ENCODE measurements at places on chromosomes 6 and 20.
A peak's percentile ranks its signal among the peaks of the same experiment; 100 is the strongest.

- no peak for DNase-seq
Observed at GRCh38 chr6:145953200-145953599, 11.0 kb downstream of the SHPRH start.

- no peak for DNase-seq
Observed at GRCh38 chr6:19597809-19598320, 239.3 kb upstream of the ID4 start.

DNA sequence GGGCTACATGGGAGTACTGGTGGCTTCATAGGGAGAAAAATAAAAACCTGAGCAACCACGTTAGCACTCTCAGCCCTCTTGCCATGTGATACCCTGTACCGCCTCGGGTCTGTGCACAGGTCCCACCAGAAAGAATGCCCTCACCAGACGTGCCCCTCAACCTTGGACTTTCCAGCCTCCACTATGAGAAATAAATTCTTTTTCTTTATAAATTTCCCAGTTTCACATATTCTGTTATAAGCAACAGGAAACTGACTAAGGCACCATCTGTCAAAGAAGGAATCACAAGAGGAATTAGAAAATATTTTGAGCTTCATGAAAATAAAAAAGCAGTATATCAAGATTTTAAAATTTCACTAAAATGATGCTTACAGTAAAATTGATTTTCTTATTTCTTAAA is 168.4 kb upstream of the BMP5 start:
- DNase-seq, result no peak

GRCh38 chr6:68127074-68127473 is 508.0 kb upstream of the ADGRB3 start:
- DNase-seq, result no peak

- DNase-seq, result no peak
Observed at GRCh38 chr6:36968266-36968977, 13.9 kb downstream of the PI16 start.

DNA sequence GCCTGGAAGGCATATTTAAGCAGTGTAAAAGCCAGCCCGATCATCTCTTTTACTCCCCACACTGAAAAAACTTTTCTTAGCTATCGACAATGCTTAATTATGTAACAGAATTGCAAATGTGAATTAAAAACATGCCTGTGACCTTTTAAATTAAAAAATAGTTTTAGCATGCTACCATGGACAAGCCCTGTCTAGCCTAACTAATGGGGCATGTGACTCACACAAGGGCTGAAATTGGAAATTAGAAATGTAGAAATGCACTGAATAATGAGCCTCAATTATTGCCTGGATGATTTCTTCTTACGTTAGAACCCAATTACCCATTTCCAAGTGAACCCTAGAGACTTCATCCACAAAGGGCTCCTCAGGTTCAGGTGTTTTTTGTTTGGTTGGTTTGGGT is 82.7 kb downstream of the SIM1 start:
- DNase-seq, result no peak

- DNase-seq, result peak; percentile 81
Observed at GRCh38 chr6:106084989-106085691, 996 bp upstream of the PRDM1 start.

- peak; percentile 80 for DNase-seq
Observed at GRCh38 chr6:157647261-157647915, 175.7 kb upstream of the SNX9 start.

GRCh38 chr6:26022132-26022472 is 59.5 kb downstream of the TRIM38 start:
- DNase-seq, result peak; percentile 75

GRCh38 chr20:59152559-59153354 is 10.9 kb upstream of the ZNF831 start:
- no peak for DNase-seq

DNA sequence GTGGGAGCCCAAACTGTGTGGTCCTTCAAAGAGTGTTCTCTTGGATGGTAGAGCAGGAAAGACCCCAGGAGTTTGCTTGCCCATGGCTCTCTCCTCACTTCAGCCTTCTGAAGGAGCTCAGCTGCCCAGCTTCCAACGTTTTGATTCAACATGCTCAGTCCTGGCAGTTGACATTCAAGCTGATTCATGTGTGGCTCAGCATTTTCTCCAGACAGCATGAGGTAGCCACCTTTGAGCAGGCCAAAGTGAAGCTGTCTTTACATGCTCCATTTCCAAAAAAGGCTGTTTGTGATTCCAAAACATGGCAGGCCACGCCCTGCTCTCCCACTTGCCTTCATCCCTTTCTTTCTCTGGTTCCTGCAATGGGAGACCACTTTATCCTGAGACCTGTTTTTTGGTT is 280.2 kb downstream of the TBC1D7 start:
- no peak for DNase-seq

DNA sequence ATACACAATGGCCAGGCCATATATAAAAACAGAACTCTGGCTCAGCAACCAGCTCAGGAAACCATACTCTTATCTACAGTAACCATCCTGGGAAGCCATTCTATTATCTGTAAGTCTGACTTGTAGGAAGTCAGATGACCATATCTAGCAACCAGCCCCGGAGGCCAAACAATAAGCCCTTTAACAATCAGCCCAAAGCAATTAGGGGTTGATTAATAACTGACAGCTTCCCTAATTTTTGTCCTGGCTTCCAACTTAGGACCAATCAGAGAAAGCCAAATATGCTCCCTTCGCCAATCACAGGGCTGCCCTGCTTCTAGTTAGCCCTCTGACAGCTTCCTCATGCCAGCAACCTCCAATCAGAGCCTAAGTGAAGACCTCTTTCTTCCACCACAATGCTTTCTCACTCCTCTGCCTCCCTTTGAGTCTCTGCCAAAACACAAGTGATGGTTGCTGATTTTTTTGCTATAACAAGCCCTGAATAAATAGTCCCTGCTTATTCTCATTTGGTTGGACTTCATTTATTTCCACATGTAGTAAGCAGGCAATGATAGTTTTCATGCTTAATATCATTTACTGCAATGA is 37.8 kb upstream of the STXBP5 start:
- peak; percentile 36 for DNase-seq

- DNase-seq, result no peak
Observed at GRCh38 chr6:14789996-14790395, 455.9 kb upstream of the JARID2 start.

DNA sequence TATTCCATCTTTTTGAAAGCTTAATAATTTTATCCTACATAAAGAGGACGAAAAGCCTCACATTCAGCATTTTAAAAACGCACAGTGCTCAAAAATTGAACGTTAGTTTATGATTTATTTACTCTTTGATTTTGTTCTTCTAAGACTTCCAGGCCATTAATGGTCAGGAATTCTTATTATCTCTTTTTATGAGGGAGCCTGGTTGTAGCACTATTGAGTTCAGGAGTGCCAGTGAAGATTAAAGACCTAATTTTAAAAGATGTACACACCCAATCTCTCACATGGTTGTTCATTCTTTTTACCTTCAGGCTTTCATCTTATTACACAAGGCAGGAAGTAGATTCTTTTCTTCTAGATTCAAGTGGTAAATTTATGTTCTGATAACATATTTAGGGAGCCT is 68.6 kb downstream of the HDDC2 start:
- DNase-seq, result no peak

- no peak for DNase-seq
Observed at GRCh38 chr6:42871711-42872110, 7.7 kb upstream of the RPL7L1 start.

GRCh38 chr20:64258071-64258823 is 2.7 kb downstream of the PCMTD2 start:
- DNase-seq, result no peak

GRCh38 chr6:5946181-5946580 is 60.5 kb downstream of the NRN1 start:
- no peak for DNase-seq

DNA sequence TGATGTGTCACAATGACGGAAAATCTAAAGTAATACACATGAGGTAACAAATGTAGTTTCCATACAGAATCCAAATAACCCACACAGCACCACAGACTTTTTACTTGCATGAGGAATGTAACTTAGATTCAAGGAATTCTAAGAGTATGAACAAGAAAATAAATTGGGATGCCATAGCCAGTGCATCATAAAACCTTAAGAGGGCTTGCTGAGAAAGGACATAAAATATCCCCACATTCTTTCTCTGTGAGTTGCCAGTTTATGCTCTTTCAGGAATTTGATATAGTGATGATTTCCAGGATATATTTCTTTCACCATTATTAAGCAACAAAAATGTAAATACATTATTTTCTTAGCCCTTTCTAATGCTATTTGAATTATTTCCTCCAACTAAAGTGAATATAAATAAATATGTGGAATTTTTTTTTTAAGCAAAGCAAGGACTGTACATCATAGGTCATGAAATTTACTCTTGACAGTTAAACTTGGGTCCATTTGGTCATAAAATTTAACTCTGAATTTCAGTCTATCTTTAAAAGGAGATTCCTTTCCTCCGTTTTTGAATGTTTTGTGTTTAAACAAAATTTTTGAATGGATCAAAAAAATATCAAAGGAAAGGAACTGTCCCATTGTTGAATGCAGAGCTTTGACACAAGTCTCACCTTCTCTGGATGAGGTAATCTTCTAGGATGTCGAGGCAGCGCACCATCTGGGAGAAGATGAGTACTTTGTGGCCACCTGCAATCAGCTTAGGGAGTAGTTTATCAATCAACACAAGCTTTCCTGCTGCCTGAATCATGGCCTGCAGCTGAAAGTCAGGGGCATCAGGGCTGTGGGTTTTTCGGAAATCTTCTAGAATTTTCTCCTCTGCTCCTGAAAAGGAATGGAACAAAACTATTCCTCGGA is 116.3 kb upstream of the EMILIN3 start:
- DNase-seq, result peak; percentile 4

DNA sequence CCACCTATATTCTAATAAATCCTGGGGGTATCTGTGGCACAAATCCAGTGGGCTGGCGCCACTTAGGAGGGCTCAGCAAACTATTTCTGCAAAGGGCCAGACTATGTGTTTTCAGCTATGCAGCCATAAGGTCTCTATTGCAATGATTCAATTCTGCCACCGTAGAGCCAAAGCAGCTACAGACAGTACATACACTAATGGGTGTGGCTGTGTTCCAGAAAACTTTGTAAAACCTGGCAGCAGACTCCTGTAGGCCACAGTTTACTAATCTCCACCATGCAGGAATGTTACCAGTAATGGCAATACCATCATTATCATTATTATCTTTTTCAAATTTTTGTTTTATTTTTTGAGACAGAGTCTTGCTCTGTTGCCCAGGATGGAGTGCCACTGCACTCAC is 65.7 kb downstream of the SULF2 start:
- DNase-seq, result no peak

DNA sequence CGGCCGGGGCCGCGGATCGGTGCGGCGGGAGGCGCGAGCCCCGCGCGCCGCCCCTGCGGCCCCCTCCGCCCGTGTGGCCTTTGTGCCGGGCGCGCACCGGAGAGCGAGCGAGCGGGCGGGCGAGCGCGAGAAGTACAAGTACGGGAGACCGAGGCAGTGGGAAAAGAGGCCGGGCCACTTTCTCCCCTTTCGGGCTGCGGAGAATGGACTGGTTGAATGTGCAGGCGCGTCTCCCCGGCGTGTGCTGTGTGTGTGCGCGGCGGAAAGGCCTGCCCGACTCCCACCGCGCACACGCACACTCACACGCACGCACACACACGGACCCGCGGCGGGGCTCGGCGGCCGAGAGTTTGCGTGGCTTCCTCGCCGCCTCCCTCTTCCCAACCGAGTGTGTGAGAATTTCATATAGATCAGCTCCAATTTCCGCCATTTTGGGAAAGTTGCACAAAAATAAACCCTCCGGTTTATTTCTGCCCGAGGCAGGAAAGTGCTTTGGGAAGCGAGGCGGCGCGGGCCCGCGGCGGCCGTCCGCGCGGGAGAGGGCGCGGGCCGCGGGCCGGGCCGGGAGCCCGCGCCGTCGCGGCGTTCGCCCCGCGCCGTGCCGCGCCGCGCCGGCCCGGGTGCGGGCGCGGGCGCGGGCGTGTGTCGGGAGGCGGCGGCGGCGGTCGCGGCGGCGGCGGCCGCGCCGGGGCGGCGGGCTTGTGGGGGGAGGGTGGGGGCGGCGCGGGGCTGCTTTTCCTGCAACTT is 1.1 kb downstream of the L3MBTL3 start:
- DNase-seq, result peak; percentile 35

DNA sequence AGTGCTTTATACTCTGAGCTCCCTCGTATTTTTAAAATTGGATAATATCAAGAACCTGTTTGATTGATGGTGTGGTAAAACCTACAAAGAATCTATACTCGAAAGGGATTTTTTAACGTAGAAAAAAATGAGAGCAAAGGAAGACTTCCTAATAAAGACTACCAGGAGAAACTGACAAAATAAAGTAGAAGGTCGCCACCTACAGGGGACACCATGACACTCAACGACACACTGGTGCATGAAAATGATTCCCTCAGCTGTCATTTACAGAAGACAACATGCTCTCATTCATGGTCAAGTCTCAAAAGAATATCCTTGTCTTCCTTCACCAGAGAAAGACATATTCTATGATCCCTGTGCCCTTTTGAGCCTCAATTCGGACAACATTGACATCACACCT is 10.1 kb upstream of the NHSL1 start:
- no peak for DNase-seq

GRCh38 chr6:95648636-95649035 is 71.3 kb downstream of the MANEA start:
- DNase-seq, result no peak

DNA sequence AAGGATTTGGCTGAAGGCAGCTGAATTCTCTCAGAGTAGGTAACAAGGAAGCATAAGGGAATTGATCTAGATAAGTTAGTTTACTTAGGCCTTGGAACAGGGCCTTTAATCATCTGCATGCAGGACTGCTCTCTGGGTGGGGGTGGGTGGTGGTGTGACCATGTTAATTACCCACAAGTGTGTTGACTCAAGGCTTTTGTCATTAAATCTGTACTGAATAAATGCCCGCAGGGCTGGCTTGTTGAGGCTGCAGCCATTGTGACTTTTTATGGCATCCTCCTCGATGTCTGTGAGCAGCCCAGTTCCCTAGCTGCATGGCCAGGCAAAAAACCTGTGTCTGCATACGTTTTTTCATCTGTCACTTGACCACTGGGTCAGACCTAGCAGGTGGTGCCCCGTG is 63.5 kb upstream of the ASCC3 start:
- DNase-seq, result no peak

- DNase-seq, result no peak
Observed at GRCh38 chr6:23784301-23784919, 341.6 kb upstream of the NRSN1 start.

GRCh38 chr20:8527998-8528723 is 396.1 kb downstream of the PLCB1 start:
- DNase-seq, result no peak

GRCh38 chr20:10521836-10522235 is 86.7 kb downstream of the SLX4IP start:
- DNase-seq, result no peak

Data from kidney capillary endothelial cell (primary cell).